ENCODE measurements at places on chromosomes 5 and 9.

DNA sequence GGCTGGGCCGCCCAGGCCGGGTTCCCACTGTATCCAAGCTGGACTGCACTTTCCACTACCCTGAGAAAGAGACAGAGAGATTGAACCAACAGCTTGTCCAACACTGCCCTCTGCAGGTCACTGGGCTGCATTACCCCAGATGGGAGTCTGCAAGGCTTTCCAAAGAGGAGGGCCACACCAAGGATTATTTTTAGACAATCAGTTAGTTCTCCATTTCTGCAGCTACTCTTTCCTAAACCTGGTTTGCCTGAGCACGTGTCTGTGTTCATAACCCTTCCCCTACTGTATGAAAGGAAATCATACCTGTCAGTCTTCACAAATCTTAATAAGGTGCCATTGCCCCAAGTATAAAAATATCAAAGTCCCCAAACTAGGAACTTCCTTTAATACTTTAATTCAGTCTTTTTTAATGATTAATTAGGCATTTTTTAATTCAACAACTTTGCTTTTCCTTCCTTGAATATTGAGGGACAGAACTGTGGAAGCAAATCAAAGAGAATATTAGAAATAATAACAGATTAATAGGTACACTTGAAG is 13.4 kb upstream of the FGF1 start:
- DNase-seq = no peak

DNA sequence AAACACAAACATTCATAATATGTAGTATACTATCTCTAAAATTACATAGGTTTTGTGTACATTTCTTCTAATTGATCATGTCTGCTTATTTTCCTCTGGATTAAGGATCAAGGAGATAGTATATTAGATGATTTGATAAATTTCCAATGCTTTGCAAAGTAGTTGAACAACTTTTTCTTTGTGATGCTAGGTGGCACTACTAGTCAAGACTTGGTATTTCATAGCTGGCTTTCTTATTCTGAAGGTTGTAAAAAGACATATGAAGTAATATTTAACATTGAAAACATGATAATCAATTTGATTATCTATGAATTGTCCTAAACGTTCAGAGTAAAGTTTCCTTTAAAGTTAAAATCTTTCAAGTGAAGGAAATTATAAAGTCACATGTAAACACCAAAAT is 106.1 kb upstream of the FGF10 start:
- DNase-seq = no peak

DNA sequence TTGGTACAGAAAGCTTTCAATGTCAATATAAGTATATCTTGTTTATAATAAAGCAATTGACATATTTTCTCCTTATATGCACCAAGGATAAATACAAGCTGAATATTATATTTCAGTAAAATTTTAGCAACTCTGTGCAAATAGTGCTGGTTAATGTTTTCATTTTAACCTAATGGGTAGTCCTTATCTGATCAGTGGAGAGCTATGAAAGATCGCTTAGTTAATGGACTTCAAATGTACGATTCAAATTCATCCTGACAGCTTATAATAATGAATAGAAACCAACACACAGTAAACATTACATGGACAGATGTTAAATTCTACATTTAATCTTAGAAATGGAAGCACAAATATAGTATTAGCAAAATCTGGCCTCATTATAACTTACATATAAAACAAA is 1495.2 kb upstream of the C9orf72 start:
- no peak for DNase-seq

- no peak for DNase-seq
Measured at GRCh38 chr5:67639976-67640375, 443.4 kb upstream of the CD180 start.

DNA sequence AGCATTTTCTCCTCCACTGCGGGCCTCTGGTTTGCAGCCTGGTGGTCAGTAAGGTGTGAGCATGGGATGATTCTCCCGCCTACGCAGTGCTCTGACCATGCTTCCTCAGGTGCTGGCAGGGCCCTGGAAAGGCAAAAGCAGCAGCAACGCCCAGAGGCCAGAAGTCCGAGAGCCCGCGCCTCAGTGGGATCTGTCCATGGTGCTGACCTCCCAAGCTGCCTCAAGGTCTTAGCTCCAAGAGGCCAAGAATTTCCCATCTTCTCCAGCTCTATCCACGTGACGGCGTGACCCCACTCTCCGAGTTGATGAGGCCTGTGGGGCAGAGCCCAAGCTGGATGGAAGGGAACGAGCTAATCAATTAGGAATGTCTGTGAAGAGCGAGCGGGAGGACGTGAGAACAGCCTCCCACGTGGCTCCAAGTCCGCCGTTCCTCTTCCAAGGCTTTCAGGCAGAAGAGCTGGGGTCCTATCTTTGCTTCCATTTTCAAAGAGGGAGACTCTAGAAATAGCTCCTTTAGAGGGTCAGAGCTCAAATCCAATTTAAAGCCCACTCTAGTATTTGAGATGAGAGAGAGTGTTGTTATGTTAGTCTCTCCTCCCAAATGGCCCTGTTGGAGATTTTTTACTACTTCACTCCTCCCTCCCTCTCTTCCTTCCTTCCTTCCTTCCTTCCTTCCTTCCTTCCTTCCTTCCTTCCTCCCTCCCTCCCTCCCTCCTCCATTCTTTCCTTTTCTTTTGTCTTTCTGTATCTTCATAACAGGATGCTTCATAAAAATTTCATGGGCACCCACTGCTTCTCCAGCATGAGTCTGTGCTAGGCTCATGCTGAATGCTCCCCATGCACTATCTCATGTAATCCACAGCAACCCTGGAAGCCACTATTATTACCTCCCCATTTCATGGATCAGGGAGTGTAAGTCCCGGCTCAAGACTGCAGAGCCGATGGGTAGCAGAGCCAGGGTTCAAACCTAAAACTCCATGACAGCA is 69.3 kb downstream of the OLFM1 start:
- no peak for DNase-seq

- DNase-seq = no peak
Measured at GRCh38 chr9:110655754-110656641, 12.6 kb upstream of the MUSK start.

DNA sequence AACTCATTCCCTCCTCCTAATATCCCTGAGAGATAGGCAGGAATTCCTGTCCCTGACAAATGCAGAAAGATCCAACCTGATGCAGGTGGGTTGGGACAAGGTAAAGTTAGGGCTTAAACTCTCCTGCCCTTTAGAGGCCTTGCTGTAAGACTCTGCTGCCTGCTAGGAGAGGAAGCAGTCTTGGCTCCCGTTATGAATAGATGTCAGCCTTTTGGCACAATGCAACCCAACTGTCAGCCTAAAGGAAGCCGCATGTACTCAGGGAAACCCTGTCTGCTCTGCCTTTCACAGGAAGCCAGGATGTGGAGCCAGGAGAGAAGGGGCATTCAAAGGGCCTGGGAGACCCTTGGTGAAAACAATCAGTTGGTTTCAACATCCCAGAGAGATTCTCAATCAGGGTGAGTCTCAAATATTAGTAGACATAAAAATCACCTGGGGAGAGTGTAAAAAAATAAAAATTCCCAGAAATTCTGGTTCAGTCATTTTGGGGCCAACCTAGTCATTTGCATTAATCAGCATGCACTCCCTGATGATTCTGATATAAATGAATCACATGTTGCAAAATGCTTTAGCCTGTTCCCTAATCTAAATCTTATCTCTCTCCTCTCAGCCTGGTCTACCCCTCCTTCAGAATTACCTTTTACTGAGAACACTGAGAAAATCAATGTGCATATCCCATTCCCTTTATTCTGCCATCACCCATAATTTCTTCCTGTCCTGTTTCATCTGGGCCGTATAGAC is 136.2 kb upstream of the TRIM32 start:
- DNase-seq = no peak

DNA sequence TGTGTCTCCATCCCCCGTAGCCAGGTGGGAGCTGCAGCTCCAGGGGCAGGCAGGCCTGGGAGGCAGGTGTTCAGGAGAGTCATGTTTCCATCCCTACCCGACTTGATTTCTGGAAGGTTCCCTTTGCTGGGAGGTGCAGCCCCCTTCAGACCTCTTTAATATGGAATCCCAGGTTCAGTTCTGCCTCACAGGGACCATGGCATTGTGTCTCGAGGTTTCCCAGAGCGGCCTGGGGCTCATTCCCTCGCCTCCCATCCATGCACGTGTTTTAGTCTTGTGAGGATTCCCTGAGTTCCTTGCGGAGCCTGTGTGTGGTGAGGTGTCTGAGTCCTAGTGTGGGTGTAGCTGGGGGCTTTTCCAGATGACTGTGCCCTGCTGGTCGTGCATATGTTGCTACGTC is 16.5 kb upstream of the AHRR start:
- DNase-seq = no peak

DNA sequence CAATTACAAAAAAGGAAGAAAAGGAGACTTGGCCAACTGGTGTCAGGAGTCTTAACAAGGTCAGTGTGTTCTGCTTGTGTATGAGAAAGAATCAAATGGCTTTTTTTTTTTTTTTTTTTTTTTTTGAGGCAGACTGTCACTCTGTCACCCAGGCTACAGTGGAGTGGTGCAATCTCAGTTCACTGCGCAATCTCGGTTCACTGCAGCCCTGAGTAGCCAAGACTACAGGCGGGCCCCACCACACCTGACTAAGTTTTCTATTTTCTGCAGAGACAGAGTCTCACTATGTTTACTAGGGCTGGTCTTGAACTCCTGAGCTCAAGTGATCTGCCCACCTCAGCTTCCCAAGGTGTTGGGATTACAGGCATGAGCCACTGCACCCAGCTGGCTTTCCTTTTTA is 3.1 kb upstream of the IL7R start:
- no peak for DNase-seq

DNA sequence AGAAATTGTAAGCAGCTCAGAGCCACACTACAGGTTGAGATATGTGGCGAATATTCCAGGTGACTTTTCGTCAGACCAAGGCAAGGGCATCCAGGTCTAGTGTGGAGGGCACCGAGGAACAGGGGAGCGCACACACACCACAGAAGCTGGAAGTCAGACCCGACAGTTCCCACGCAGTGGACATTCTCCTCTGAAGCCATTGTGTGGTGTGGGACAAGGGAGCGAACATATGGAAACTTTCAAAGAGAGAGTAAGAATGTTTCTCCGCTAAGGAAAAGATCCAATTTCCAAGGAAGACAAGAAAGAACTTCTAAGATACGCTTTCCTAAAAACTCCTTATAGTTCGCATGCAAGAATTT is 141.4 kb upstream of the OTULINL start:
- no peak for DNase-seq

DNA sequence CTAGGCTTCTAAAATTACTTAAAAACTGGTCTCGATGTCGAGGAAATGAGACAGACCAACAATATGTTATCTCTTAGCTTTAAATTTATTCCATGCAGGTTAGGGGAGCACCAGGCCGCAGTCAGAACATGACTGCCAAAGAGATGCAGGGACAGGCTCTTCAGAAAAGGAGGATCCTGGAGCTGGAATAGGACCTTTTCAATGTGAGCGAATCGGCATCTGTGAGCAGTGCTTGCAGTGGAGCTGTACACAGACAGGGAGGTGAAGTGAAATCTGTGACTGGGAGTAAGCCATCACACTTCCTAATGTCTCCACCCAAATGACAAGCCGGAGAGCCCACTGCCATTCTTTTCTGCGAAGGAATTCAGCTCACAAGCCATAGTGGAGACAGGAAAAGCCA is 78.2 kb downstream of the EFNA5 start:
- DNase-seq = no peak

GRCh38 chr5:1937590-1937989 is 54.9 kb upstream of the IRX4 start:
- DNase-seq = no peak

DNA sequence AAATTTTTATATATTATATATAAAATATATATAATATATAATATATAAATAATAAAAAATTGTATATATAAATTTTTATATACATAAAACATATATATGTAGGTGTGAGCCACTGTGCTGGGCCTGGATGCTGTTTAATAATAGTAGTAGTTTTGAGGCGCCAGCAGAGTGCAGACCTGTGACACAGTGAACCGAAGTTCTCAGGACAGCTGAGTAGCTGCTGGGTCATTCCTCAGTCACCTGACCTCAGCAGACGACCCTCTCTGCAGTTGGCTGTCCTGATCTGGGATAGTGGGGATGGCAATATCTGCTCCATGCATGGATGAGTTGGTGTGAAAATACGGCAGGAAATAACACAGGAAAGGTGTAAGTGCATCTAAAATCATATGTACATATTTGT is 3.3 kb upstream of the SNX18 start:
- no peak for DNase-seq

- no peak for DNase-seq
Measured at GRCh38 chr9:4491626-4491975, 1.3 kb downstream of the SLC1A1 start.

DNA sequence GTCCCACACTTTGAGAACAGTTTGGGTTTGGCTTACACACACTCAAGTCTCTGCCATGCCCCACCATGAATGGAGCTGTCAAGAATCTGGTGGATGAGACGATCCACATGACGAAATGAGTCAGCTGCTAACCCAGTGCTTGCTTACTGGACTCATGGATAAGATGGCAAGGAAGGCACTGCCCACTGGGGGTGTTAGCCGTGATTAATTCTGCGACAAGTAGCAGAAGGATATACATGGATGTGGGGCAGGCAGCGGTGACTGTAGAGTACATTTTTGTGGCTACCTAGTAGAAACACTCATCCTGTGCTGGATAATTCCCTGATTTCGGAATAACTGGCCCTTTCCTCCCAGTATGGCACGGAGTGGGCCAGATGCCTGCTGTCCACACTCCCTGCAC is 77.5 kb downstream of the SPATA31C2 start:
- no peak for DNase-seq

GRCh38 chr5:144308906-144309670 is 138.4 kb downstream of the KCTD16 start:
- DNase-seq = peak; percentile 40

DNA sequence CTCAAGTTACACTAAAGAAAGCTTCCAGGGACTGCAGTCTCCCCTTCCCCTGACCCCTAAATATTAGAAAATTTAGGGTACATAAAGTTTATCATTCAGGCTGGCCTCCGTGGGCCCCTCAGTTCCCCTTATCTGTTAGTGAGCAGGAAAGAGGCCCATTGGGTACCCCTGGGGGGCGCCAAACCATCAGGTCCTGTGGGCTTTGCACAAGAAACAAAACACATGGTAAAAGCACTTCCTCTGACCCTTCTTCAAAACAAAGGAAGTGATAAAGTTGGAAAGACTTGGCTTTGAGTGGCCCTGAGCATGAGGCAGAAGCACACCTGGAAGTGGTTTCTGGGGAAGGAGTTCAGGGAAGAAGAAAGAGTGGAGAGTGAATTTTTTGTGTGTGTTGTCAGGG is 213.0 kb downstream of the SMARCA2 start:
- DNase-seq = no peak

- DNase-seq = no peak
Measured at GRCh38 chr9:136857166-136857565, 5.0 kb downstream of the MAMDC4 start.

- DNase-seq = no peak
Measured at GRCh38 chr5:134568761-134569695, 43.6 kb downstream of the JADE2 start.

- DNase-seq = no peak
Measured at GRCh38 chr5:8930021-8930420, 615.9 kb downstream of the SEMA5A start.

Data from retinal pigment epithelial cell (primary cell).